ENCODE measurements at places on chromosomes 13 and 19.

GRCh38 chr13:114068656-114069318, 63.6 kb downstream of the RASA3 start:
- peak; percentile 47 for DNase-seq

GRCh38 chr19:13819238-13819637, 24.0 kb downstream of the ZSWIM4 start:
- DNase-seq: no peak

GRCh38 chr19:11704626-11705025, 34.1 kb downstream of the ZNF823 start:
- DNase-seq: no peak

DNA sequence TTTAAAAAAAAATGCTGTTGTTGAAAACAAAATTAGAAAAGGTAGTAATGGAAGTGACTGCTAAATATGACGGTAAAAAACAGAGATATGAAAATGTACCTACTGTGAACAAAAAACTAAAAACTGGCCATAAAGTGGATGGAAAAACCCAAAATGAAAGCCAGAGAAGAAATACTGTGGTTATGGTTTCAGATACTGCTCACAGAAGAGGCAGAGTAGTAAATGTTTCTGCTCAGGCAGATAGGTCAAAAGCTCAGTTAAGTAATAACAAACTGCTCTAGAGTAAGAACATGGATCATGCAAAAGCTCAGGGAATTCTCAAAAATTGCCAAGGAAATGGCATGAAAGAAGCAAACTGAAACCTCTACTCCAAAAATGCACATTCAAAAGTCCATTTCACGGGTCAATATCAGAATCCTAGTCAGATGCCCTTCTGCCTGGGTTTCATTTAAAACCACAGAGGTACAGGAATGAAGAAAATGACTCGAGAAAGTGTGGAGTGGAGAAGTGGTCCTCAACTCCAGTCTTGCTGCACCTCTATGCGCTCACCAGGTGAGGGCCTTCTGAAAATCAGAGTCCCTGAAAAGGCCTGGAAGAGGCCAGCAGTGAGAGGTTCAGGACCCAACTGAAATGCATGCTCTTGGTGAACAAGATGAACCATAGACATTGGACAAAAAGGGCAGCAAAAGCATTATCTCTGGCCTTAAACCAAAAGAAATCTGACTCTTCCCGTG, 315.0 kb upstream of the SPRY2 start:
- no peak for DNase-seq

GRCh38 chr13:95153647-95154412, 147.4 kb downstream of the ABCC4 start:
- DNase-seq: no peak

Measured in kidney tubule cell (primary cell).